ENCODE measurements at places on chromosomes 3 and 15.

GRCh38 chr15:31887246-31887645, 143.1 kb upstream of the CHRNA7 start:
- no peak for DNase-seq

GRCh38 chr15:89143503-89144162, 55.4 kb downstream of the ABHD2 start:
- DNase-seq = no peak

DNA sequence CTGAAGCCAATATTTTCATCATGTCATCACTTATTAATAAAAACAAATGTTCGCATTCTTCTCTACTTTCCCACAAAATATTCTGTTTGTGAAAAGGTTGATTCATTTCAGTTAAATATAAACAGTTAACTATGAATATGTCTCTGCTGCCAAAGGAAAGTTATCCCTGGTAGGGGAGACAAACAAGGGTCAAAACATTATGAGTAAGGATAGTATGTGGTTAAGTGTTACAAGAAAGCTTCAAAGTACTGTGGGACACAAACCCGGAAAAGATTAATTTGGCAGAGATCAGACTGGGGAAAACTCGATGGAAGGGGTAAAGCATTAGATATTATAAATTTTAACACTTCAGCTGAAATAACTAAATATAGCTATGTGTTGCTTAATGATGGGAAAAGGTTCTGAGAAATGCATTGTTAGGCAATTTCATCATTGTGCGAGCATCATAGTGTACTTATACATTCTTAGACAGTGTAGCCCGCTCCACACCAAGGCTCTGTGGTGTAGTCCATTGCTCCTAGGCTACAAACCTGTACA, 436.5 kb upstream of the TBL1XR1 start:
- no peak for DNase-seq

GRCh38 chr15:35998663-35999602, 453.0 kb upstream of the DPH6 start:
- DNase-seq = no peak

GRCh38 chr3:176655404-176656094, 541.7 kb downstream of the TBL1XR1 start:
- DNase-seq = no peak

DNA sequence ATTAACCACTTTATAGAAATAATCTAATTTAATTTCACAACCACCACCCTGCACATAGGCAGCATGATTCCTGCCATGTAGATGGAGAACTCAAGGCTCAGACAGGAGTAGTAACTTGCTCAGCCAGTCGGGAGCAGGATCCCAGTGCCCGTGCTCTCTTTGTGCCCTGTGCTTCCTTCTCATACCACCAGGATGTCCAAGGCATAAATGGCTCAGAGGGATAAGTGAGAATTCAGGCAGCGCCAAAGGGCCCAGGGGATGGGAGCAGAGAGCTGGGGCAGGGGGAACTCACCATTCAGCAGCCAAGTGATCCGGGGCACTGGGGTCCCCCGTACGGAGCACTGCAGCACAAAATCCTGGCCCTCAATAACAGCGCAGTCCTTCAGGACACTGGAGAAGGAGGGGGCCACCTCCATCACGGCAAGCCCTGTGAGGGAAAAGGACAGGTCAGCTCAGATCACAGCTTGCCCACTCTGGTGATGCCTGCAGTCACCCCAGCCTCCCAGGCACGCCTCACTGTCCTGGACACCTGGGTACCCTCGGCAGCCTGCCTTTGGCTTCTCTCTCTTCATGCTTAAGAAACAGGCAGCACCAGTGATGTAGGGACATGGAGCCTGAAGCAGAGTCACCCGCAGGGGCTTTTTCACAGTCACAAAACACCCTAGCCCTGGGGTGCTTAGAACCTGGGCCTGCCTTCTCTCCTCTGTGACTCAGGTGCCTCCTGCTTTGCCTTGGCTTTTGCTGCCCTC, 141.0 kb upstream of the HACD2 start:
- DNase-seq = no peak

DNA sequence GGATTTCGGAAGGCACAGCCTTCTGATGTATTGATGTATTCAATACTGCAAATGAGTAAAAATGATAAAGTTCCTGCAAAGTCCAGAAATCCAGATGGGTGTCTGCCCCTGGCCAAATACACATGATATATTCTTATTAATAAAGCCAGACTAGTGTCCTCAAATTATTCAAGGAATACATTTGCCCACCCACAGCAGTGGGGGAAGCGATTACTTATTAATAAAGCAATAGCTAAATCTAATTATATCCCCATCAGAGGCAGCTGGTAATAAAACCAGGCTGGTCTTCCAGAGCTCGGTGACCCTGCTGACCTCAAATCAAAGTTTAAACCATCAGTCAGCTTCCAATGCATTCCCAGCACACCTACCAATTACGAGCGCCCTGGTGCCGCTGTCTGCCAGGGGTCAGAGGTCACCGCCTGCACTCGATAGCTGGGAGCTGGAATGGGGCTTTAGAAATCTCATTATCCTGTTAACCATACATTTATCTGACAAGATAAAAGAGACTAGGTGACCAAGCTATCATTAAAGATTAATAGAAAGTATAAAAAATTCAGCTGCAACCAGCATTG, 330.3 kb downstream of the UACA start:
- DNase-seq = no peak

- no peak for DNase-seq
Observed at GRCh38 chr3:53324105-53324504, 23.2 kb downstream of the DCP1A start.

DNA sequence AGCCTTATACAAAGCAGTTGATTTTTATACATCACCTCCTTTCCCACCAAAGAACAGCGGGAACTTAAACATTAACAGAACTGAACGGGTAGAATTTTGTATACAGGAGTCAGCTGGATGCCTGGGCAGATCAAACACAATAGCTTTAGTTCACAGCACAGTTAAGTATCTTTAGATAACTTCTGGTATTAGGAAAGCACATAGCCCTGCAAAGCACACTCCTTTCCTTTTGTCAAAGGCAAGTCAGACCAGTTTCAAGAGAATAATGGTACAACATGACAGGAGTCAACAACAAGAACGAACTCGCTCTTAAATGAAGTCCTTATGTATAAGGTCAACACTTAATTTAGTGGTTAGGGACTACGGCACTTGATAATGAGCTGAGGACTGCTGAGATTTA, 26.3 kb downstream of the ABCC5 start:
- no peak for DNase-seq

DNA sequence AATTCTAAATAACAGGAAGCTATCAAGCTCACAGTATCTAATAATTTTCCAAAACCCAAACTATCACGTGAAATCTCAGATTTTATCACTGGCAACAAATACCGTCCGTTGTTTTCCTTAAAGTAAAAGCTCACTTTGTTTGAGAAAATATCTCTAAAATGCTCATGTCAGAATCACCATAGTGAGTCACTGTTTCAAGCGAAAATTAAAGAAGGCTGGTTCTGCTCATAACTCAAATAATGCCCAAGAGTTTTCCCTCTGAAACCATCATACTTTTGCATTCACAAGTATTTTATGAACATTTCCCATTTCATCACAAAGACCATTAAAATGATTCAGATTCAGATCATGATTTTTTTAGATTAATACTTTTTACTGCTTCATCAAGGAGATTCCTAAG, 50.6 kb downstream of the TBL1XR1 start:
- no peak for DNase-seq

GRCh38 chr15:61153291-61153690, 75.8 kb downstream of the RORA start:
- no peak for DNase-seq

DNA sequence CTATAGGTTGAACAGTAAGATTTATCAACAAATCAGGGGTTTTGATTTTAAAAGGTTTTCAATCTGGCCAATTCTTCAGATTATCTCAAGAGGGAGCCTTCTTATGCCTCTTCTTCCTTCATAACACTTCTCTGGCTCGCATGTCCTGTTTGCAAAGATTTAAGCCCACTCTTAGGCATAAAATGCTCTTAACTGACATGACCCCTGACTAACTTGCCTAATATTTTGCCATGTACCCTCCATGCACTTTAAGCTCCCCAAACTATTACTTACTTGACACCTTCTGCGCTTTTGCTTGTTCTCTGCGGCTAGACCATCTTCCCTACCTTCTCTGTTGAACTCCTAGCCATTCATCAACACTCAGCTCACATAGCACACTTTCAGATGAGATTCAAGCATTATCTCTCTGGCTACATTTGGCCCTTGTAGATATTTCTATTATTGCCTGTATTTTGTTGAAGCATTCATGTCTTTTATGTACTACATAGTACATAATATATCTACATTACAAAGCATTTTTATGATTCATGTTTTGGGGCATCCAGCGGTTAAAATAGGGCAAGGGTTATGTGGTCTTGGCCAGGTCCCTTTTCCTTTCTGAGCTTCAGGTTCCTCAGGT, 1.0 kb upstream of the ARIH1 start:
- DNase-seq = no peak

- DNase-seq = no peak
Observed at GRCh38 chr3:151107701-151108100, 22.2 kb downstream of the MED12L start.

- no peak for DNase-seq
Observed at GRCh38 chr3:15581471-15582394, 19.6 kb downstream of the HACL1 start.

DNA sequence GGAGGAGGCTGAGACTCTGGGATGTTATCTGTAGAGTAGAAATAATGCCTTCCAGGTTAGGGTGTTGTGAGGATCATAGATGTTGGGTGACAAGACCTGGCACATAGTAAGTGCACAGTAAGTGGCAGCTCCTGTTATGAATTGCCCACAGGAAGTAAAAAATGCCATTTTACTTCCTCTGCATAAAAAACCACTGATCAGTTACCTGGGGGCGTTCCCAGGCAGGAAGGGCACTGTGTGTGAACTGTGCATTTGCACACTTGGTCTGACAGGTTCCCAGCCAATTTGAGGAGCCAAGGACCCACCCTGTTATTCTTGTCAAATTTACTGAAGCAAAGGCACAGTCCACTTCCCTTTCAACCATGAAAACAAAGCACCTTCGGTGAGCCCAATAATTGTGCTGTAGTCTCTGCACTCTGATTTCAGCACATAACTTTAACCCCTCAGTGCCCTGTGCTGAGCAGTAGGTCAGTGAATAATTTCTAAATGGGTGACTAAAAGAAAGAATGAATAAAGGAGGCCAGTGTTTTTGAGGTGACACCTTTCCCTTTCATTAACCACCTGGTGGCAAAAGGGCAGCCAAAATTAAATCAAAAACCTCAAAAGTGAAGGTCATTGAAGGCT, 85.8 kb upstream of the ARHGEF3 start:
- peak; percentile 71 for DNase-seq

- DNase-seq = peak; percentile 81
Observed at GRCh38 chr3:63818282-63819150, 583 bp upstream of the C3orf49 start.

DNA sequence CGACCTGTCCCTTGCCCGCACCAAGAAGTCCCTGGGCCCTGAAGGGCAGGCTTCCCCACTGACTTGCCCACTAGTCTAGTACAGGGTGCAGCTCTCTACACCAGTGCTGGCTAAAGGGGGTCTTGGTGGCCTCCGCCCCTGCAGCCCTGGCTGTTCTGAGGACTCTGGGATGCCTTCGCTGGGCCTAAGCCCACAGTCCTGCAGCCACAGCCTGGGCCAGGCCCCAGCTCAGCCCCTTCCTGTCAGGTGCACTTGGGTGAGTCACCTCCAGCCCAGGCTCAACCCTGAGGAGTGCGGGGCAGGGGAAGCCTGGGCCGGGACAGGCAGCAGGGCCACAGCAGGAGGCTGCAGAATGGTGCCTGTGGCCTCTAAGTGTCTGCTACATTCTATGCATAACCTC, 971 bp downstream of the C3orf22 start:
- no peak for DNase-seq

DNA sequence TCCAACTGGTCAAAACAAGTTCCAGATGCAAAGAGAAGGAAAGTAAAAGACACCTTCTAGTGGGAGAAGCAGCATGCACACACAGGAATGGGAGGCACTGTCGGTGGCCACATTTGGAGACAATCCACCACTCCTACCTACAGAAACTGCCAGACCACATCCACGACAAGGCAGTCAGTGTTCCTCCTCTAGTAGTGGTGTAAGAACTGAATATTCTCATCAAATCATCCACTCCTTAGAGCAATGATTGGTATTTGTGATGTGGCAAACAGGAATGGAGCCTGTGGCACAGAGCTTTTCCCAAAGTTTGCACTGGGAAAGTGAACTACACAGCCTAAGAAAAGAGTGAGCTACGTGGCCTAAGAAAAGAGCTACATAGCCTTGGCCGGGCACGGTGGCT, 5.1 kb upstream of the SPINT1 start:
- DNase-seq = no peak

- DNase-seq = no peak
Observed at GRCh38 chr3:155131104-155131503, 51.0 kb downstream of the MME start.

DNA sequence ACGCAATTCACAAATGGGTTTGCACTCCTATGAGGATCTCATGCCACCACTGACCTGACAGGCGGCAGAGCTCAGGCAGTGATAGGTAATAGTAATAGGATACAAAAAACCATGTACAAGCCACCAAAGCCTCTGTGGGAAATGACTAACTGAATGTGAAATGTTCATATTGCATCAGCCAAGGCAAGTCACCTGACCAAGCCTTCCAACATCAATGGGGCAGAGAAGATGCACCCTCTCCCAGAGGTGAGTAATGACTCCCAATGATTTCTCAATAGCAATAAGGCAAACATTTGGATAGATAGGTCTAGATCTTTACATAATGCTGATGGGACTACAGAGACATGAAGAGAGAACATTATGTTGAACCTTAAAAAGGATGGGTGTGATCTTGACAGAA, 14.9 kb downstream of the CNTN3 start:
- no peak for DNase-seq

- DNase-seq = no peak
Observed at GRCh38 chr15:96896766-96897165, 566.3 kb downstream of the NR2F2 start.

DNA sequence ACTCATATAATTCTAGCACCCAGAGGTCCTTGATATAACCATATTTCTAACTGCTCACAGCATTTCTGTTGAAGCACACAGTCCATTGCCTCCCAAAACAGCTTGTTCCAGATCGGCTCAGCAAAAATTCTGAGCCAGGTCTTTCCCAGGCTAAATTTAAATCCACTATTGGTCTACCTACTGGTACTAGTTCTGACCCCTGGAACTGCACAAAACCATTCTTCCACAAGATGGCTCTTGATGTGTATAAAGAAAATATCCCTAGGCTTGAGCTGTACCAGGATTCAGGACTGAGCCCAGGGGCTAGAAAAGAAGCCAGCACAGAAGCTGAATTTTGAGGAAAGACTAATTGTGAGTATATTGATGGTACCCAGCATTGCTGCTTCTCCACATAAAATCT, 75.4 kb upstream of the ABHD17C start:
- no peak for DNase-seq

- DNase-seq = no peak
Observed at GRCh38 chr3:156582532-156583183, 27.7 kb upstream of the SSR3 start.

DNA sequence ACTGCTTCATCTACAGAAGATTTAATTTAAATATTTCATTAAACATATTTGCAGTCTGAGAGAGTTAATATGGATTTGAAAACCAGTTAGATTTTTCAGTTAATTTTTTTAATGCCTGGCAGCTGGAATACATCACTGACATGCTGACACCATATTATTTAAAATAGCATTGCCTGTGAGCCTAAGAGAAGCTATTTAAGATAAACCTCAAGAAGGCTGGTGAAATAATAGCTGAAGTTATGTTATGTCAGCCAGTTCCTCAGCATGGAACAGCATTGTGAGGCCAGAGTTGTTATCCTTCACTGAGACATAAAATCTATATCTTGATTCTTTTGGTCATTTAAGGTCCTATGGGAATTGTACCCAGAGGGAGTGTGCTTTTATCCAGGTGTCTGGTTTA, 705.2 kb downstream of the NAALADL2 start:
- DNase-seq = no peak

- DNase-seq = no peak
Observed at GRCh38 chr3:278300-279064, 81.9 kb downstream of the CHL1 start.
